Kidney (tissue), 22 donors: ENCODE measurements at places on chromosomes 1 and 21.
A peak's percentile ranks its signal among the peaks of the same experiment; 100 is the strongest.

DNA sequence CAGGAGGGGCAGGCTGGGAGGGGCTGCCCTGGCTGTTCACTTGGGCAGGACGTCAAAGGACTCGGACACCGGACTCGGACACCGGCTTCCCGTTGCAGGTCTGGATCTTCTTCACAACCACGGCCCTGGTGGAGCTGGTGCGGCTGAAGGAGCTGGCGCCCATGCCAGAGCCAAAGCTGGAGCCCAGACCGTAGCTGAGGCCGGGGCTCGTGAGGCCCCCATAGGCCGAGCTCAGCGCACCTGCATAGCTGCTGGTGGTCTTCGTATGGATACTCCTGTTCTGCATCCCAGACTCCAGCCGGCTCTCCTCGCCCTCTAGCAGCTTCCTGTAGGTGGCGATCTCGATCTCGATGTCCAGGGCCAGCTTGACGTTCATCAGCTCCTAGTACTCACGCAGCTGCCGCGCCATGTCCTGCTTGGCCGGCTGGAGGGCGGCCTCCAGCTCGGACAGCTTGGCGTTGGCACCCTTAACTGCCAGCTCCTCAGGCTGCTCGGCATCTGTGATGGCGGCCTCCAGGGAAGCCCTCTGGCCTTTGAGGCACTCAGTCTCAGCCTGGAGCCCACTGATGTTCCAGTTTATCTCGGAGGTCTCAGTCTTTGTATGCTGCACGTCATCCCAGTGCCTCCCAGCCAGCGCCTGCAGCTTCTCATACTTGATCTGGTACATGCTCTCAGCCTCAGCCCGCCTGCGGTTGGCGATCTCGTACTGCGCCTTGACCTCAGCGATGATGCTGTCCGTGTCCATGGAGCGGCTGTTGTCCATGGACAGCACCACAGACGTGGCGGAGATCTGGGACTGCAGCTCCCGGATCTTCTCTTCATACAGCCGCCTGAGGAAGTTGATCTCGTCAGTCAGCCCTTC lies 15.1 kb upstream of the KLF17 start:
- no peak for DNase-seq

- no peak for DNase-seq
These were observed 669 bp downstream of the XPR1 start for GRCh38 chr1:180632326-180633056.

DNA sequence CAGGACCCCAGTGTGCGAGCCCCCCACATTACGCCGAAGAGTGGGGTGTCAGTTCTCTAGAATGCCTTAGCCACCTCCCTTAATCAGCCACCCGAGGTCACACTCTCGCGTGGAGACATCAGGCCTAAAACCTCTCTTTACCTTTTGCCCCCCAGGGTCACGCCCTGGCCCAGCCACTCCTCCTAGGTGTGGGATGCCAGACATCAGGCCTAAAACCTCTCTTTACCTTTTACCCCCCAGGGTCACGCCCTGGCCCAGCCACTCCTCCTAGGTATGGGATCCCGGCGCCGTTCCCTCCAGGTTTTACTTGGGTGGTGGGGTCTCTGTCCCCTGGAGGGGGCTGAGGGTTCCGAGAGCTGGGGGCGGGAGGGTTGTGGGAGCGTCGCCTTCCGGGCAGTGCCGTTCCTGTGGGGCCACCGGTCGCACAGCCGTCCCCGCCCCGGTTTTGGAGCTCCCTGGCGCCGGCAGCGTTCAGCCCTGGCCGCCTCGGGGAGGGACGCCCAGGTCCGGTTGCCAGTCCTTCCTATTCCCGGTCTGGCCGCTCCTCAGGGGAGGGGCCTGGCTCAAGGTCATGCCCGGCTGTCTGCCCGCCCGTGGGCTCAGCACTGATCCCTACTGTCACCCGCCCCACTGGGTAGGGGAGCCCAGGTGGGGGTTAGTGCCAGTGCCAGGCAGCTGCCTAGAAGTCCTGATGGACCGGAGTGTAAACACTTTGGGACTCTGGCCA lies 882 bp downstream of the VPS13D start:
- DNase-seq: peak; percentile 84

- peak; percentile 70 for DNase-seq
These were observed 10.8 kb upstream of the AHDC1 start for GRCh38 chr1:27614625-27615344.

GRCh38 chr21:27362249-27362648 lies 395.4 kb upstream of the ADAMTS5 start:
- no peak for DNase-seq

- DNase-seq: no peak
These were observed 38.8 kb downstream of the DDR2 start for GRCh38 chr1:162670928-162671663.

GRCh38 chr1:65497256-65497830 lies 76.9 kb downstream of the LEPR start:
- no peak for DNase-seq

- DNase-seq: no peak
These were observed 53.9 kb downstream of the SYDE2 start for GRCh38 chr1:85146972-85147359.

DNA sequence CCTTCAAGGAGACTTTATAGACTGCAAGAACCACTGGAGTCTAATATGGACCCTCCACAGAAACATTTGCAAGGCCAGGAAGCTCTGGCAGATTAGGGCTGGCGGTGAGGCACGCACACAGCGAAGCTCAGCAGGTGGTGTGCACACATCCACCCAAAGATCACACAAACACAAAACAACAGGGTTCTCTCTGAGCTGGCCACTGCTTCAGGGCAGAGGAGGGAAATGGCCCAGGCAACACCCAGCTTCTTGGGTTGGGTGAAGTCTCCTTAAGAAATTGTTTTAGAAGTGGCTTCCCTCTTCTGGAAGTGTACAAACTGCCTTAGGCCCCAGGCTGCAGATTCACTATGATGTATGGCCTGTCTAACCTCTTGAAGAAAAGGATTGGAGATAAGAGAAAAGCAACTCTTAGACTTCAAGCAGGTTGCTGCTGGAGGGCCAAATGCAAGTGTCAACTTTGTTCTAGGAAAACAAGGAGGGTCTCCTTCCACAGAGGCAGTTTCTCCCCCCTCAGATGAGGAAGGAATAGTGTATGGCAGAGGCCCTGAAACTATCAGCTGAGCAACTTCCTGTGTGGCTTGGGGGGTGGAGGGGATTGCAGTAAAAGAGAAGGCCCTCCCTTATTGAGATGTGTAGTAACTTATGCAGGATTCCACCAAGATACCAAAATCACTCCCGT lies 2.0 kb downstream of the RCSD1 start:
- no peak for DNase-seq

- no peak for DNase-seq
These were observed 15.9 kb downstream of the PEA15 start for GRCh38 chr1:160221089-160221488.

DNA sequence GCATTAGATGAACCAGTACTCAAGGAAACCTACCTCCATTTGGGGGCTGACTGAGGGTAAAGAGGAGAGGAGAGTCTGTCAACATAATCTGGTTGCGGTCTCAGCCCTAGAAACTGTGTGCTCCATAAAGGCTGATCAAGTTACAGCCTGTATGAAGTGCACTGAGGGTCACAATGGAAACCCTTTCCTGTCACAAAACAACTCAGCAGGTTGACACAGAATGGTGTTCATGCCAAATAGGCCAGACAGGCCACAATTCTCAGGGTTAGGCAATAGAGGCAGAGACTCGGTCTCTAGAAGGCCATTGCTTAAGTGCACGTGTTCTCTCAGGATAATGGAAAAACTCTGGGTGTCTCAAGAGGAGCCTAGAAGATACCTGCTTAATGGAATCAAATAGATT lies 4.1 kb upstream of the ANKRD35 start:
- DNase-seq: no peak

DNA sequence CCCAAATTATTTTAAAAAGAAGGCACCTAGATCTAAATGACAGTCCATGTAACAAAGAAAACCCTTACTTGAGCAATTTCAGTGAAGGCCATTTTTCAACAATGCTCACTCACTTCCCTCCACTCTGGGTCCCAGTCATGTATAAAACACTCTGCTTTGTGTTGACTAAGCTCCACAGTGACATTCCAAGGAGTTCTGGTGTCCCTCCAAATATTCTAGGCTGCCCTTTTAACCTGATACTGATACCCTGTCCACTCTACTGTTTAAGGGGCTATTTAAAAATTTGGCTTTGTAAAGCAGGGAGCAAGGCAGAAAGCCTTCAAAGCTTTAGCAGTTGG lies 73.6 kb downstream of the GNG12 start:
- no peak for DNase-seq

DNA sequence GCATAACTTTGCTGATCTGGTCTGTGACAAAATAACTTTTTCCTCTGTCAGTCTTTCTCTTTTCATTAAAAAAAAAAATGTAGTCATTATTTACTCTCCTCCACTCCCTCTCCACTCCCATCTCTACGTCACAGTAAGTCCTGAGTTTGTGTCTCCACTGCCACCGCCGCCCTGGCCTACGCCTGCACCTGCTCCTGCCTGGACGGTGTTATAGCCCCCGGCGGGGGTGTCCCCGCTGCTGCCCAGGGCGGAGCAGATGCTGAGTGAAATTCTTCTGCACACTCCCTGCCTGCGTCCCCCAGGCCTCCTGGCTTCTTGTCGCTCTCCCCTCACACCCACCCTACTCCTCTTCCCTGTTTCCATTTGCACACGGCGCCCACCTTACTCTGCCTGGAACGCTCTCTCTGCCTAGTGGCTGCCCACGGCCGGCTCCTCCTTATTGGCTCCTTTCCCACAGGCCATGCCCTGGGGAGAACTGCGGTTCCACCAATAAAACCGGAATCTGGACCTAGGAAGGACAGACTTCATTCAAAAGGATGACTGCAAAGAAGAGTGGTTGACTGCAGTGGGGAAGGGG lies 55.2 kb upstream of the C1orf174 start:
- no peak for DNase-seq

DNA sequence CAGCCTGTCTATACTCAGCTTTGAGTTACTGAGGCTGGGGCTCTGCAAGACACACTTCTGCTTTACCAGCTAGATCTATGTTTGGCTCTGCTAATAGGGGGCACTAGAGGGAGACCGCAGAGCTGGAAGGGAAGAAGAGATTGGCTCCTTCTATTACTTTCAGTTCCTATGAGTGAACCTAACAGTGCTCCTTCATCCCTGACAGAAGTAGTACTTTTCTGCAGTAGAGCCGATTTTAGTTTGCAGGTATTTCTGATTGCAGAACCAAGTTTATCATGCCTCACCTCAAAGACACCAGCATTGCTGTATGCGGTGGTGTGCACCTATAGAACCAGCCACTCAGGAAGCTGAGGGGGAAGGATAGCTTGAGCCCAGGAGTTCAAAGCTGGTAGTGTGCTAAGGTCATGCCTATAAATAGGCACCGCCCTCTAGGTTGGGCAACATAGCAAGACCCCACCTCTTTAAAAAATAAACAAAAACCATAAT lies 5.7 kb upstream of the ZDHHC18 start:
- DNase-seq: no peak

DNA sequence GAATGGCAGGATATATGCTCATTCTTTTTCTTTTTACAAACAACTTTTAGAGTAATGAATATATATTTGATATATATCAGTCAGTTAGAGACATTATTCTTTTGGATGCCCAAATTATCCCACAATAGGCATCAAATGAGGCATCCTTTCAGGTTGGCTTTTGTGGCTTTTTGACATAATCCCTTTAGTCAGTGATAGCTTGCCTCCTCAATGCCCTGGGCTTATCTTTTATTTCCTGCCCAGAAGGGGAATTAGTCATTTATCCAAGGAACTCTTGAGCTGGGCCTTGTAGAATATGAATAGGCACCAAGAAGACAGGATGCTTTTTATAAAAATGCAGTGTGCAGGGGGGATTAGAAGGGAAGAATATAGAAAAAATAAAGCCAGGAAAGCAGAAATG lies 22.2 kb downstream of the EPHX4 start:
- no peak for DNase-seq

GRCh38 chr1:232340446-232340845 lies 289.5 kb downstream of the SIPA1L2 start:
- DNase-seq: no peak

- peak; percentile 35 for DNase-seq
These were observed 2.3 kb upstream of the RUNX1 start for GRCh38 chr21:35051287-35051818.

GRCh38 chr1:205271745-205272144 lies 44.0 kb downstream of the TMCC2 start:
- no peak for DNase-seq

DNA sequence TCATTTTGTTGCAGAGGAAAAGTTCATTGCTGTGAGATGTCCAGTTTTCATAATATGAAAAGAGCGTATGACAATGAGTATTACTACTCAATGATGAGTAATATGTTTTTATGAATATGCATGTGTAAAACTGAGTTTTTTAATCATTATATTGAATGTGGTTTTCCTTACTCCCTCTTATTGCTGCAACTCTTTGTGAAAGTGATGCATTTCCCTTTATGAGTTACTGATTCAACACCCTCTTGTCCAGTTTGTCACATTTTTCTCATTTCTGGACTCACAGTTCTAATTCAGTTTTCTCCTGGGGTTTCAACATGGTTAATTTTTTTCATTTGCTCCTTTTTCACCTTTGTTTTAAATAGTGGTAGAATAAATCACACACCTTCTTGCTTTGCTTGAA lies 35.2 kb upstream of the KCNJ15 start:
- no peak for DNase-seq

GRCh38 chr1:4084446-4084845 lies 184.4 kb upstream of the C1orf174 start:
- no peak for DNase-seq

GRCh38 chr1:231878737-231879136 lies 252.1 kb downstream of the DISC1 start:
- no peak for DNase-seq

DNA sequence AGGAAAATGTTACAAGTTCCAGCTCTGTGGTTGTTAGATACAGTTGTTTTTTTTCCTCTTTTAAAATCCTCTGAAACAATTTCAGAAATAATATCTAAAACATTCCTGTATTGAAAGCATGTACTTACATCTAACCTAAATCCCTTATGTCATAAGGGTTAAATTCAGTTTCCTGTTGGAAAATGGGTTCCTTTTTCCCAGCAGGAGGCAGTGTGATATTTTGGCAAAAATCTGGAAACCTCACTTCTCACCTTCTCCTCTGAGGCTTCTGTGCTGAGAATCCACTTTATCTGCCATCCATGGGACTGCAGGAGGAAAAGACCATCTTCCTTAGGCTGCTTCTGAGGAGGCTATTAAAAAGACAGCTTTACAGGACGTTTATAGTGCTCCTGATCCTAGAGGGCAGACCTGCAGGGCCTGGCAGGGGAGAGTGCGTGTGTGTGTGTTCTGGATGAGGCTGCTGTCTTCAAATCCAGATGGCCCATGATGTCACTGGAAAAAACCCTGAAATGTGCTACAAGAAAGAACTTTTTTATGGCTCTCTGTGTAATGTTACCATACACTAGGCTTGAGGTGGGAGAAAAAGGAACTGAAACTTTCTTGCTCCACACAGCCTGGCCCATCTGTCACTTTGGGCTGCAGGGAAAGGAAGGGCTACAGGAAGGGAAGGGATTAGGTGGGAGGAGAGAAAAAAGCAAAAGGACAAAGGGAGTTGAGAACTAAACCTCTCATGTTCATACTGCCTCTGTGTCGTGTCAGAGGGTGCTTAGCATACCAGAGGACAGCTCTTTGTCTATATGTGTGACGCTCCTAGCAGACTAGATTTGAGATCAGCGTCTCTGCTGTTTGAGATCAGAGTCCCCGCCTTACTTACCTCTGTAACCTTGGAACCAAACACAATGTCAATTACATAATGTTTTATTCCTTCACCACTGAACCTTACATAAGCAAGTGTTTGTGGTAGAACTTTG lies 379.2 kb upstream of the SPAG17 start:
- DNase-seq: peak; percentile 29
